Liver (tissue), 10 donors: ENCODE measurements at places on chromosomes 5 and 9. TPM values are rescaled to one million over a fixed set of nuclear protein-coding genes. Genes with fewer than 3 reads are reported as not detected.

The LURAP1L gene
- polyA plus RNA-seq: 9.9 TPM

The DOCK8 gene
- polyA plus RNA-seq: 4.2 TPM

The RIOK2 gene
- polyA plus RNA-seq: 4.1 TPM

The CDH9 gene
- not detected for polyA plus RNA-seq

The PRRX2 gene
- 0.03 TPM for polyA plus RNA-seq

DNA sequence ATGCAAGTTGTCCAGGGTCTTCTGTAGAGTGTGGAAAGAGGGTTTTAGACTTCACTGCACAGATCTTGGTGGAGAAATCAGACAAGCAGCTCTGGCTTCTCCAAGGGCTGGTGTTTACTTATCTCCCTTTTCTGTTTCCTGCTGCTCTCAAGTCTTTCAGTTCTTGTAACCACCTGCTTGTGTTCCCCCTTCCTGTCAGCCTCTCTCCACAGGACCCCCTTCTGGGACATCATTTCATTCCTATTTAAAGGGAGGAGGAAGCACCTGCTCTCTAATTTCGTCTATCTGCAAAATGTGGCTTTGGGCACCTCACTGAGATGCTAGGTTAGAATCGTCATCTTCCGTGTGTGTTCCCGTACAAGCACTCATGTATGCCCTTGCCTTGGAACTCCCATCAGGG is 636.2 kb downstream of the MTRR start:
- no peak overlapping the region for H3K27ac ChIP-seq
- no peak for DNase-seq
- H3K4me1 ChIP-seq: no peaks in the 10 kb centered on the region
- H3K4me3 ChIP-seq: no peak overlapping the region
- no peaks in the 10 kb centered on the region for H3K36me3 ChIP-seq
- no peaks in the 10 kb centered on the region for H3K27me3 ChIP-seq

DNA sequence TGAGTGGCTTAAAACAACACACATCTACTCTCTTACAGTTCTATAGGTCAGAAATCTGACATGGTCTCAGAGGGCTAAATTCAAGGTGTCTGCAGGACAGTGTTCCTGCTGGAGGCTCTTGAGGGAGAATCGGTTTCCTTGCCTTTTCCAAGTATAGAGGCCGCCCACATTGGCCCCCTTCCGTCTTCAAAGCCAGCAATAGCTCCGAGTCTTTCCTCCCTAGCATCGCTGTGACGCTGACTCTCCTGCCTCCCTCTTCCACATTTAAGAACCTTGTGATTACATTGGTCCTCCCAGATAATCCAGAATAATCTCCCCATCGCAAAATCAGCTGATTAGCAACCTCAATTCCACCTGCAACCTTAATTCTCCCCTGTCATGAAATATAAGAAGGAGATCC is 81.3 kb upstream of the IER5L start:
- no peaks in the 10 kb centered on the region for H3K36me3 ChIP-seq
- H3K4me3 ChIP-seq: no peak overlapping the region
- peaks cover 6% of the 10 kb centered on the region for H3K4me1 ChIP-seq
- no peak overlapping the region for H3K27ac ChIP-seq
- H3K27me3 ChIP-seq: peaks cover 3% of the 10 kb centered on the region
- no peak for DNase-seq

- H3K27me3 ChIP-seq: no peaks in the 10 kb centered on the region
- H3K4me1 ChIP-seq: no peaks in the 10 kb centered on the region
- DNase-seq: no peak
- H3K4me3 ChIP-seq: no peak overlapping the region
- H3K27ac ChIP-seq: no peak overlapping the region
Observed at GRCh38 chr5:10654566-10654965, 90.7 kb downstream of the ANKRD33B start.

DNA sequence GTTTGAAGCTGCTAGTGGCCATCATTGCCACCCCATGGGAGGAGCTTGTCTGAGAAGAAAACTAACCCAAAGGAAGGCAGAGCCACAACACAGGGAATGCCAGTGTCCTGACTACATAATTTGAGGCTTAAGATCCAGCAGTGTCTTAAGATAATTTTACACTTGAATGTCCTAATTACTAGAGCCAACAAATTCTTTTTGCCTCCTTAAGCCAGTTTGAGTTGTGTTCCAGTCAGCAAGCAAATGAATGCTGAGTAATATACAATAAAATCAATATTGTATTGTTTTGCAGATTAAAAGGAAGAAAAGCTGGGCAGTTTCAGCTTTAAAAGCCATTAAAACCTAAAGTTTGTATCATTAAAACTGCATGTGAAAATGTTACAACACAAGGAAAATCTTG is 13.9 kb downstream of the HTR4 start:
- no peak overlapping the region for H3K4me3 ChIP-seq
- no peaks in the 10 kb centered on the region for H3K36me3 ChIP-seq
- H3K4me1 ChIP-seq: peaks cover 10% of the 10 kb centered on the region
- no peak overlapping the region for H3K27ac ChIP-seq

GRCh38 chr9:84141741-84142370 is 161.3 kb downstream of the RMI1 start:
- peaks cover 10% of the 10 kb centered on the region for H3K27me3 ChIP-seq
- no peak overlapping the region for H3K27ac ChIP-seq
- no peak overlapping the region for H3K4me3 ChIP-seq
- DNase-seq: no peak

GRCh38 chr5:1254196-1254595 is 29.0 kb downstream of the SLC6A18 start:
- no peak for DNase-seq
- no peak overlapping the region for H3K27ac ChIP-seq

DNA sequence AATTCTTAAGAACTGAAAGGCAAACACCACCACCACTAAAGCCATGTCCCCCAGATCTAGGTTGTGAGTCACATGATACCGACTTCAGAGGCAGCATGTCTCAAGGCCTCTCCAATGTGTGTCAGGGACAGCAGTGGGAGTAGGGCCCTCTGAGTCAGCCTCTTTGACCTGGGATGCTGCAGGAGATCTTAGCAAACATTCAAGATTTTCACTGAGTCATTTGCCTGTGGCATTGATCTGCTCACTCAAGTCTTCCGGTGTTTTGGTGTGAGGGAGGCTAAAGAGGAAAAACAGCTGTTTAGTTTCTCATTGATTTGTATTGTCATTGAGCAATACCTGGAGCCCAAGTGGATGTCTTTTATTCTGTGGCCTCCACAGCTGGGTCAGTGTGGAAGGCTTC is 36.1 kb downstream of the TMC1 start:
- H3K27ac ChIP-seq: no peak overlapping the region
- no peaks in the 10 kb centered on the region for H3K36me3 ChIP-seq

- no peak for DNase-seq
- no peak overlapping the region for H3K27ac ChIP-seq
- H3K36me3 ChIP-seq: no peaks in the 10 kb centered on the region
- H3K27me3 ChIP-seq: no peaks in the 10 kb centered on the region
Observed at GRCh38 chr5:152046361-152046760, 121.7 kb upstream of the GLRA1 start.

- H3K36me3 ChIP-seq: no peaks in the 10 kb centered on the region
- H3K27me3 ChIP-seq: no peaks in the 10 kb centered on the region
- H3K4me1 ChIP-seq: no peaks in the 10 kb centered on the region
- no peak for DNase-seq
- H3K27ac ChIP-seq: no peak overlapping the region
- H3K4me3 ChIP-seq: no peak overlapping the region
Observed at GRCh38 chr5:51188001-51188591, 195.2 kb upstream of the ISL1 start.

GRCh38 chr5:139246394-139246793 is 47.1 kb upstream of the MATR3 start:
- no peaks in the 10 kb centered on the region for H3K4me1 ChIP-seq
- no peaks in the 10 kb centered on the region for H3K27me3 ChIP-seq
- no peak for DNase-seq
- H3K4me3 ChIP-seq: no peak overlapping the region

- H3K4me1 ChIP-seq: no peaks in the 10 kb centered on the region
- no peak for DNase-seq
- no peaks in the 10 kb centered on the region for H3K27me3 ChIP-seq
- H3K36me3 ChIP-seq: no peaks in the 10 kb centered on the region
- H3K4me3 ChIP-seq: no peak overlapping the region
Observed at GRCh38 chr5:120567066-120567465, 103.0 kb downstream of the PRR16 start.

- H3K4me3 ChIP-seq: no peak overlapping the region
- H3K4me1 ChIP-seq: peaks cover 2% of the 10 kb centered on the region
- H3K27me3 ChIP-seq: no peaks in the 10 kb centered on the region
- H3K27ac ChIP-seq: no peak overlapping the region
- no peaks in the 10 kb centered on the region for H3K36me3 ChIP-seq
Observed at GRCh38 chr5:135103575-135103853, 69.5 kb upstream of the PITX1 start.

DNA sequence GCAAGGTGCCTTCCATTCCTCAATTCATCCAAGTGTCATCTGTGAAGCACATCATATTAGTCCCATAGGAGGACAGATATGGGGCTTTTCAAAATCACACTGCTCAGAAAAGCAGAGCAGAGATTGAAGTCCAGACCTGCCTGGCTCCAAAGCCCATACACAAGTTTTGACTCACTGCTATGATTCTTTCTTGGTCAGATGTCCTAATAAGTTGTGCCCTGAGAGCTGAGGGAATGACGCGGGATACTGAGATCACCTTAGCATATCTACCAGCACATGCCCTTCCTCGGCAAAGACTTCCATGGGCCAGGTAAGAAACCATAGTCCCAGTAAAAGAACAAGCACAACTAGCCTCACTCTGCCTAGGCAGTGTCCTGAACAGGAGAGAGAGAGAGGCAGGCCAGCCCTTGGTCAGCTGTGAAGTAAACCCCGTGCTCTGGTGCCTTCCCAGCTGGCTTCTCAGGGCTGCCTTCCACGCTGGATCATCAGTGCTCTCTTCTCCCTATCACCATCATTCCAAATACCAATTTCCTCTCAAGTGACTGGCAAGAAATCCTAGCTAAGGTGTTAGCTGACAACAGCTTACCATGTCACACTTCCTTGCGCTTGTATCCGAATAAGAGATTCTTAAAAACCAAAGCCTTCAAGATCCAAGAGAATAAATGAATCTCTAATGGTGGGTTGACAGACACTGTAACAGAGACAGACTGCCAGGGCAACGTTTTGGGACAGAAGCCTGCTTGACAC is 73.2 kb downstream of the SIL1 start:
- no peaks in the 10 kb centered on the region for H3K4me1 ChIP-seq
- peaks cover 14% of the 10 kb centered on the region for H3K36me3 ChIP-seq
- H3K4me3 ChIP-seq: no peak overlapping the region
- no peaks in the 10 kb centered on the region for H3K27me3 ChIP-seq
- no peak for DNase-seq
- no peak overlapping the region for H3K27ac ChIP-seq

DNA sequence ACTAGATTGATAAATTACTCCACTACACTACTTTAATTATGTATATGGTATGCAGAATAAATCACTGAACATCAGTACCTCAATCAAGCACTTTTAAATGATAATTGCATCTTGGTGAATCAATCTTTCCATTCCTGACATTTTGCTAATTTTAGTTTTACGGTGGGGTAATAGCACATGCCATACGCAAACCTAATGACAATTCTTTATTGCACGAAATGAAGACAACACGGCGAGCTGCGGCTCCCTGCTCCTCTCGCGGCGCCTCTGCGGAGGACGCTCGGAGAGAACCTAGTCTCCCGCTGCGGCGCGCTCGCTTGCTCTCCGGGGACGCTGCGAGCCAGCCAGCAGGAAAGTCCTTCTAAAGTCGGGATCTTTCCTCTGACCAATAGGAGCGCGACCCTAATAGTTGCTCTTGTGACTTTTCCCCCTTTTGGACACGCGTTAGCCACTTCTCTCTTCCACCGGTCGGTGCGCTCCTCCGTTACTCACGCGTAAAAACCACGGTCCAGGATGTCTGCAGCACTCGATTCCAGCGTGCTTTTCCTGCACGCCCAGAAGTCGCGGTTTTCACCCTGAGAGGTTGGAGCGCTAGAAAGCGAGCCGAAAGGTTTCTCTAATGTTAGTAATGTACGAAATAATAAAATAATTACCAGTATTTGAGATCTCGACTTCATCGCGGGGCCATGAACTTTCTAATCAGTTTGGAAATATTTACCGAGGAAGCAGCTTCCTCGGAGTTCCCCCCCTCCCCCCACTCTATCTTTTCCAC is 1.0 kb upstream of the MEF2C start:
- peaks cover 8% of the 10 kb centered on the region for H3K4me1 ChIP-seq
- DNase-seq: peak; percentile 50
- peak overlapping the region; percentile 73 for H3K27ac ChIP-seq

- peaks cover 3% of the 10 kb centered on the region for H3K36me3 ChIP-seq
- H3K27me3 ChIP-seq: peaks cover 2% of the 10 kb centered on the region
- no peak overlapping the region for H3K27ac ChIP-seq
- peaks cover 1% of the 10 kb centered on the region for H3K4me1 ChIP-seq
- DNase-seq: no peak
Observed at GRCh38 chr9:135506327-135507103, 6.0 kb downstream of the MRPS2 start.

GRCh38 chr5:37799865-37800421 is 39.9 kb downstream of the GDNF start:
- H3K27ac ChIP-seq: no peak overlapping the region
- H3K36me3 ChIP-seq: no peaks in the 10 kb centered on the region
- H3K4me1 ChIP-seq: no peaks in the 10 kb centered on the region
- no peak for DNase-seq
- H3K4me3 ChIP-seq: no peak overlapping the region
